ENCODE measurements at places on chromosomes 2 and 18.

- no peak for DNase-seq
Observed at GRCh38 chr18:36376361-36376760, 78.8 kb downstream of the FHOD3 start.

- DNase-seq = no peak
Observed at GRCh38 chr2:120988051-120988699, 252.5 kb downstream of the GLI2 start.

DNA sequence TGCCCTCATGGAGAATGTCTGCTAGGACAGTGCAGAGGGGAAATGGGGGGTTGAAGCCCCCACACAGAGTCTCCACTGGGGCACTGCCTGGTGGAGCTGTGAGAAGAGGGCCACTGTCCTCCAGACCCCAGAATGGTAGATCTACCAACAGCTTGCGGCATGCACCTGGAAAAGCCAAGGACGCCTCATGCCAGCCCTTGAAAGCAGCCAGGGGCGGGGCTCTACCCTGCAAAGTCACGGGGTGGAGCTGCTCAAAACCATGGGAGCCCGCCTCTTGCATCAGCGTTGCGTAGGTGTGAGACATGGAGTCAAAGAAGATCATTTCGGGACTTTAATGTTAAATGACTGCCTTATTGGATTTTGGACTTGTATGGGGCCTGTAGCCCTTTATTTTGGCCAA, 157.6 kb downstream of the DSEL start:
- no peak for DNase-seq

- DNase-seq = no peak
Observed at GRCh38 chr2:83471655-83472054, 987.4 kb downstream of the SUCLG1 start.

GRCh38 chr18:52313213-52313612, 26.8 kb upstream of the DCC start:
- DNase-seq = no peak
